HTR-8/SVneo (cell line): ENCODE measurements at places on chromosomes 5 and 9.

DNA sequence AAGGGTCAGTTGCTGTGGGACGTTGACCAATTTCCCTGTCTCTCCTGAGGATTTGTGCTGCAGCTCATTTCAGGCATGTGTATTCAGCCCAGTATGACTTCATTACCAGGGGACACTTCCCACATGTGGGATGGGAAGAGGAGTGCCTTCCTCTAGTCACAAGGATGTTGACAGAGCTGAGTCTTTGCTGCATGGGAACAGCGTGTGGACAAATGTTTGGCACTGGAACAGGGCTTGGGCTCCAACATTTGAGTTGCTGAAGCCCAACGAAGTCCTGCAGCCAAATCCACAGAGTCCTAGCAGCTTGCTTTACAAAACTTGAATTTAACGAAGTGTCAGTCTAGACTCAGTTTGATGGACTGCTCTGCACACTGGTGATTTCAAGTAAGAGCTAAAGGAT is 283.2 kb downstream of the SH3GL2 start:
- no peak for DNase-seq

GRCh38 chr9:122332083-122332482 is 38.7 kb upstream of the PTGS1 start:
- DNase-seq: no peak

DNA sequence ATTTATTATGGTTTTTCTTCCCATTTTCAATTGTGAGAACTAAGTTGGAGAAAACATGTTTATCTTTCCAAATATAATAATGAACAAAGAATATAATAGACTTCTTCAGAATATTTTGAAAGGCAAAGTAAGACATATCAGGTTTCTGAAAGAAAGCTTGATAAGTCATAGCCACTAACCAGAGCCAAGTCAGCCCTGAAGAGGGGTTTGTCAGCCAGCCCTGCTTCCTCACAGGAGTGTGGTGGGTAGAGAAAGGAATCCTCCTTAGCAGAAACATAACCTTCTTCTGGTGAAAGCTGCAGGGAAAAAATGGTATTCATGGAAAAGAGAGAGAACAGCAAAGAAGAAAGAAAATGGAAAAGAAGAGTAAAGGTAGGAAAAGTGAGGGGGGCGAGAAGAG is 93.4 kb downstream of the MPDZ start:
- DNase-seq: no peak

DNA sequence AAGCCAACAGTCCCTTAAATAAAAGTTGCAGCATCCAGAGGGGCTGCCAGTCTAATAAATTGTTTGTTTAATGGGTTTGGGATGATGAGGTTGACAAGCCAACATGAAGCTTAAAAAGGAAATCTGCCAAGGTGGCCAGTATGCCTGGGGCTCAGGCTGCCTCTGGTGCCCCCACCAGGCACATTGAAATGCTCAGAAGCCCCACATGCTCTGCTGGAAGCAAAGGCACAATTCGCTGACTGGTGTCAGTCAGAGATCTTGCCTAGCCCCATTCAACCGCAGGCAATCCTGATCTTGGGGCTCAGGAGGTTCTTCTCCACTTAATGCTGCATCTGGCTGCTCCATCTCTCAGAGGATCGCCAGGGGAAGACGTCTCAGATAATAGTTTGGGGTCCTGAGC is 44.2 kb upstream of the TCERG1 start:
- no peak for DNase-seq

GRCh38 chr5:5275211-5275610 is 135.1 kb downstream of the ADAMTS16 start:
- no peak for DNase-seq

- DNase-seq: no peak
These were observed 219.4 kb downstream of the SPOCK1 start for GRCh38 chr5:137279521-137280231.

- no peak for DNase-seq
These were observed 75.6 kb upstream of the VLDLR start for GRCh38 chr9:2545881-2546490.
